Hematopoietic multipotent progenitor cell treated with erythropoietin and hydrocortisone succinate and interleukin-3 and kit ligand, for 8 days (in vitro differentiated cells): ENCODE measurements at places on chromosomes 11 and 22.

DNA sequence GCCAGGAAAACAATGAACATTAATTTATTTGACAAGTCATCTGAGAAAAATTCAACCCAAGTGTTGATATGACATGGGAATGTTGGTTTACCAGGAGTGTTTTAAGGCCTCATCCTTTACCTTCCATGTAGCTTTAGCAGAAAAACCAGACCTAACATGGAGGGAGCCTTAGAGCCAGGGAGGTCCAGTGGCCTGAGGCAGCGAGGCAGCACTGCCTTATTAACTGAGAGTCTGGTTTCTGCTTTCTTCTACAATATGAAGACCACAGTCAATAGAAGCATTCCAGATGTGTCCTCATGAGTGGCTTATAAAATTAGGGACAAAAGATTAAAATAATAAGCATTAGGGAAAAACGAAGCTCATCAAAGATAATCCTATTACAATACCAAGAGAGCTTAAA, 61.5 kb downstream of the DKK3 start:
- DNase-seq = no peak

- peak; percentile 11 for DNase-seq
Observed at GRCh38 chr11:36365907-36366306, 69.8 kb downstream of the PRR5L start.

DNA sequence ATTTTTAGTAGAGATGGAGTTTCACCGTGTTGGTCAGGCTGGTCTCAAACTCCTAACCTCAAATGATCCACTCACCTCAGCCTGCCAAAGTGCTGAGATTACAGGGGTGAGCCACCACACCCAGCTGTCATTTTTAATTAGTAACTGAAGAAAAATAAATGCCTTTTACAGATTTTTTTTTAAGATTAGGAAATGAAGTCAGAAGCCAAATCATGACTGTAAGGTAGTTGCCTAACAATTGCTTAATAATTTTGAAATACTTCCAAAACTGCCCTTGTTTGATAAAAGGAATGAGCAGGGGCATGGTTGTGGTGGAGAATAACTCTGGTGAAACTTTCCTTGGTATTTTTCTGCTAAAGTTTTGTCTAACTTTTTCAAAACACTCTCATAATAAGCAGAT, 98.9 kb upstream of the SLC5A12 start:
- no peak for DNase-seq

- no peak for DNase-seq
Observed at GRCh38 chr22:43520632-43521039, 108.8 kb downstream of the MPPED1 start.

DNA sequence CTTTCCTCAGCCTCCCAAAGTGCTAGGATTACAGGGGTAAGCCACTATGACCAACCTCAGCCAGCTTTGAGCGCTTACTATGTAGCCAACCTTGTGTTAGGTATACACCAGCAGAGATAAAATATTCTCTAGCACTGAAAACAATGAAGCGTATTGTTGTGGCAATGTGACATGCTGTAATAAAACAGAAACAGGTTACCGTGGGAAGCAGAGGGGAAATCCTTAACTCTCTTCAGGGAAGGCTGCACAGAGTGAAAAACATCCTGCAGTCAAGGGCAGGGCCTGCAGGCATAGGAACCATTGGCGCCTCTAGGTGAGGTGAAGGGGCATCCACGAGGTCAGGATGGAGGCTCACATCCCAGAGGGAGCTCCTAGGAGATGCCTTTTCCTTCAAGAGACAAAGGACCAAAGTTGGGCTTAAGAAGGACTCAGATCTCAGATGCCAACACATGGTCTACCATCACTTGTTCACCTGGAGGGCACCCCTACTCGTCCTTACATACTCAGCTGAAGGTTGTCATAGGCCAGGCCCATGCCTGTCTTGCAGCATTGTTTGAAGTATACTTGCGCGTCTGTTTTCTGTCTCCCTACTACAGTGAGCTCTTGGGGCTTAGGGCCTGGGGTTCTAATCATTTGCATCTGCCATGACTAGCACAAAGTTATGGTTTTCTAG, 8.0 kb downstream of the POLD4 start:
- DNase-seq = no peak

DNA sequence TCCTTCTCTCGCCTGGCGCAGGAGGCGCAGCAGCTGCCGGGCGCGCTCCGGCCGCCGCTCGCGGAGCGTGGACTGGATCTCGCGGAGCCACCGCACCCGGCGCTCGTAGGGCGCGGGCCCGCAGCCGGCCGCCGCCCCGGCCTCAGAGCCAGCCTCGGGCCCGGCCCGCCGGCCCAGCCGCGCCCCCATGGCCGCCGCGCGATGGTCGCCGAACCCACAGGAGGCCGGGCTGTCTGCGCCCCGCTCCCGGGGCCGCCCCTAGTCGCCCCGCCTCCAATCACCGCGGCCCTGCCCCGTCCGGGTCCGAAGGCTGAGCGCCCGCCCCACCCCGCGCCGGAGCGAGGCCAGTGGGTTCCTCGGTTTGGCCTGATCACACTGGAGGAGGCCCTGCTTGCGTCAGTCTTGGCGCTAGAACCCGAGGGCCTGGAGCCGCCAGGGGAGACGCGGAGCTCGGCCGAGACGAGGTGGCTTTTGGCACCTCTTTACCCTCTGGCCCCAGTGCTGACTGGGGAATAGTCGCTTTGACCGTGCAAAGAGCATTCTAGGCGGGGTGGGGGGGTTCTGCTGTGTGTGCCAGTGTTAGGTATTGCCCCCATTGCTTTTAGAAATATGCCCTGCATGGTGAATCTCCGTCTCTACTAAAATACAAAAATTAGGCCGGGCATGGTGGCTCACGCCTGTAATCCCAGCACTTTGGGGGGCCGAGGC, at the start of gene LRRC75B:
TSS of gene LRRC75B (minus strand) at position 223 of the 708 bp plus-strand sequence. CDS start at position 189, 34 bp downstream.
- peak; percentile 84 for DNase-seq

DNA sequence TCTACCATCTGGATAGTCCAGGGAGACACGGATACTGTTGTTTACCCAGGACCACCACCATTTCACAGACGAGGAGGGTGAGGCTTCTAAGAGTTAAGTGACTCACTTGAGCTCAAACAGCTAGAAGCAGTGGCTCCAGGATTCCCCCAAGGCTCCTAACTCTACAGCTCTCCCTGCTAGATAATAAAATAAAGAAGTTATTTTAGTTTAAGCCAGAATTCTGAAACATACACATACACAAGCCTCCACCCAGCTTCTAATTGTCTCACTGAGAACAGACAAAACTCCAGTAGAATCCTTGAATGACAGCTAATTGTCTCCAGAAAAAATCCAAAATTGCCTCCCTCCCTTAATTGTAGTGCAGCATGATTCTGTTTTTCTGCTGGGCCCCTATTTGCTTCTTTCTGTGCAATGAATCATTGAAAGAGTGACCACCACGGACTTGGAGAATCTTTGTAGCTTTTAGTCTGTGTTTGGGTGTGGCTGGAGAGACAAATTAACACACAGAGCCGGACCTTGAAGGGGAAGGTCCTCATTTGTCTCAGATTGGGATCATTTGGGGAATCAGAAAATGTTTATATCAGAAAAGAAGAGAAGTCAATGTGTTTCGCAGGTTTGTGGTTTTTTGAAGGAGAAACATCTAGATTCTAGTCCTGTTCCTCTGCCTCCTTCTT, 64.9 kb downstream of the COMMD9 start:
- DNase-seq = no peak

GRCh38 chr11:68927280-68928135, 23.8 kb downstream of the IGHMBP2 start:
- DNase-seq = no peak

DNA sequence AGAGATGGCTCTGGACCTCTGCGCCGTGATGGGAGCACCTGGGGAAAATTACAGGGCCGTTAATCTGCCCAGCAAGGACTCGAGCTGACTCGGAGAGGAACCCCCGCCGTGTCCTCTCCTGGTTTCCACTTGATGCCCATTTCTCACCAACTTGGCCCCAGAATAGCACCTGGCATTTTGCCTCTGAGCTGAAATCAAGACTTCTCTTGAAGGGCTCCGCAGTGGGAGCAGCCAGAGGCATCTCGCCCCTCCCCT, 19.0 kb upstream of the CABP7 start:
- DNase-seq = no peak

DNA sequence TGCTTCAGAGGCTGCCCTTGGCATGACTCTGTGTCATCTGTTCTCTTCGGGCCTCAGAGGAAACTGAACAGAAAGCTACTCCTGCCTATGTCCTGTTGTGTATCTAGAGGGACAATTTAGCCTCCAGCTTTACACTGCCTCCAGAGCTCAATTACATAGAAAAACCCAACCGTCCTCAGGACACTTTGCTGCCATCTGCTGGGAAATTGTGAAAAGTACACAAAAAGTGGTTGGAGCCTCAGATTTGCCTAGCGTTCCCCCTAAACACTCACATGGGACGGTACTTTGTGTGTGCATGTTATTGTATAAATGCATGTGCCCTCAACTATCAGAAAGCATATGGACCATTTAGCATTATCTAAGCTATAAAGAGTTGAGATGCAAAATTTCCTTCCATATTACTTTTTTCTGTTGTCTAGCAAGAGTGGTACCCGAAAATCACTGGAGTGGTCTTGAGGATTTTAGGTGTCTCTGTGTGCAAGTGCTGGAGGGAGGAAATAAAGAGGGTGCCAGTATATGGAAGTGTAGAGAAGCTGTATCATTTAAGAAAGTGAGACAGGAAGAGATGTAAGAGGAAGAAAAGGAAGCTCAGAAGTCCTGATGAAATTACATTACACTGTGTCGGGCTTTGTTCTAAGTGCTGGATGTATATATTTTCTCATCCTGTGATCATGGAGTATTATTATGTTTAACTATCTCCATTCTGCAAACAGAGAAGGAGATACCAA, 8.7 kb upstream of the MS4A4E start:
- DNase-seq = peak; percentile 61

DNA sequence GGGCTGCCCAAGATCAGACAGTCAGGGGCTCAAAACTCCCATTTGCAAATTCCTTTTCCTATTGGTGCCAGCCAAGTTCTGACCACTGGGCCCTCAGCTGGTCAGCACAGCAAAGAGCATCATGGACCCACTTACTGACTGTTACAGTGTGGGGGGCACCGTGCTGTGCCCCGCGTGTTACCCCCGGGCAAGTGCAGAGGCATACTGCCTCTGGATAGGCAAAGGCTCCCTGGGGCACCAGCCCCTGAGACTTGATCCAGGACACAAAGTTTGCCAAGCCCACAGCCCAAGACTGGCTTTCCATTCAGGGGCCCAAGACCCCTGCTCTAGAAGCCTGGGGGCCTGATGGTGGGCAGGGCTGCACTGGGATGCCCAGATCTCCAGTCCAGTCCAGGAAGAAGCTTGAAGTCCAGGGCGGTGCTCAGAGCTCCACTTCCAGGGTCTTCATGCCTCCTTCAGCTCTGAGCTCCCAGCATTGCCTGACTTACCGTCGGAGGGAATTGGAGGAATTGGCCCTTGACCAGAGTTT, 6.6 kb downstream of the LRRC32 start:
- no peak for DNase-seq

GRCh38 chr11:55658031-55658573, 3.9 kb upstream of the OR4C6 start:
- no peak for DNase-seq

- DNase-seq = no peak
Observed at GRCh38 chr22:32802237-32802765, 796 bp downstream of the TIMP3 start.

DNA sequence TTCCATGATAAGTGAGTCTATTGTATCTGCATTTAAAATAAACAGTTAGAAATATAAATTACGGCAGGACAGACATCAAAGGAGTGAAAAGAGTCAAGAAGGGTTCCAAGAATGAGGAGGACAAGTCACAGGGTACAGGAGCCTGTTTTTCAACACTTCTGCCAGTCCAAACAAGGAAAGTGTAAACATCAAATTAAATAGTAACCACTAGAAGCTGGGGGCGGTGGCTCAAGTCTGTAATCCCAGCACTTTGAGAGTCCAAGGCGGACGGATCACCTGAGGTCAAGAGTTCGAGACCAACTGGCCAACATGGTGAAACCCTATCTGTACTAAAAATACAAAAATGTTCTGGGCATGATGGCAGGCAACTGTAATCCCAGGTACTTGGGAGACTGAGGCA, 219.6 kb downstream of the LUZP2 start:
- no peak for DNase-seq

GRCh38 chr22:20610243-20610686, 102.9 kb downstream of the MED15 start:
- DNase-seq = no peak

DNA sequence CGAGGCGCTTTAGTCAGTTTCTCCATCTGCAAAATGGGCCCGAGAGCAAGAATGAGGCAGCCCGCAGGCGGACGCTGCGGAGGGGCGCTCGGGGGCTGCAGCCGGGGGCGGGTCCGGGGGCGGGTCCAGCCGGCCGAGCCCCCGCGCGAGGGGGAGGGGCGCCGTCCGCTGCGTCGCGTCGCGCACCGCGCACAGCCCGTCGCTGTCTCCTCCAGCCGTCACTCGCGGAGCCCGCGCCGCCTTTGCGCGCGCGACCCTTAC, 282 bp downstream of the PC start:
- no peak for DNase-seq

GRCh38 chr11:83678831-83679584, 392.8 kb upstream of the CCDC90B start:
- DNase-seq = no peak

DNA sequence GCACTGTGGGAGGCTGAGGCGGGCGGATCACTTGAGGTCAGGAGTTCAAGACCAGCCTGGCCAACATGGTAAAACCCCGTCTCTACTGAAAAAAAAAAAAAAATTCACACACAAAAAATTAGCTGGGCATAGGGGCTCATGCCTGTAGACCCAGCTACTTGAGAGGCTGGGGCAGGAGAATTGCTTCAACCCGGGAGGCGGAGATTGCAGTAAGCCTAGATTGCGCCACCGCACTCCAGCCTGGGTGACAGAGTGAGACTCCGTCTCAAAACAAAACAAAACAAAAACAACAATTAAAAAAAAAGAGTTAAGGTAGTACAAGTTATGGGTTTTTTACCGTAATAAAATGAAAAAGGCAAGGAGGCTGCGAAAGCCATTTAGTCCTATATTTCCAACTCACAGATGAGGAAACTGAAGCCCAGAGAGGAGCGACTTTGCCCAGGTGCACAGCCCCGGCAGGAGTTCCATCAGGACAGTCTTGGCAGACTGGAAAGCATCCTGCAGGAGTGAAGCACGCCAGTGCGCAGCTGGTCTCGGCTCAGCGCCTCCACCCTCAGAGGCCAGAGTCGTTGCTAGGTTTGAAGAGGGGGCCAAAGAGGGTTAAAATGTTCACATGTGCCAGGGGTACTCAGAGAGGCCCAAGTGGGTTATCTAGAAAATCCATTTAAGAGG, 3.8 kb upstream of the FADS3 start:
- no peak for DNase-seq

GRCh38 chr11:1116666-1117390, 40.9 kb upstream of the MUC5AC start:
- DNase-seq = no peak

DNA sequence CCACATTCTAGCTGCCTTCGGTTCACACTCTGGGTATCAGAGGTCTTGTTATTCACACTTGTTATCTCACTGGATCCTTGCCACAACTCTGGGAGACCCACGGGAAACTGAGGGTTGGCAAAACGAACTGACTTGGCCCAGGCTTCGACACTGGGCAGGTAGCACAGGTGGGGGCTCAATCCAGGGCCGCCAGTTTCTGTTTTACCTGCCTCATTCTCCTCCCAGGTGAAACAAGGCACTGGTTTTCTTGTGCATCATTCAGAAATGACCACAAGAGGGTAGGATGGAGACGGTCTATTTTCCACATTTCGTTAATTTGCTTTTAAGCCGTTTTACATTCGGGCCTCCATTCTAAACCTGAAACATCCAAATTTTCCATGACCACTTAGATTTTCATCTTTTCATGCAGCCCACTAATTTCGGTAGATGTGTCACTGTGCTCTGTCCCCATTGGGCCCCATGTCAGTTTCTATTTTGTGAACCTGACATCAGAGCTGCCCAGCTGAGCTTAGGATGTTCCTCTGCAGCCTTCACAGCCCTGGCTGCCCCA, 108.1 kb downstream of the KIAA1671 start:
- DNase-seq = no peak

GRCh38 chr22:30863081-30863833, 105.3 kb downstream of the MORC2 start:
- no peak for DNase-seq
